ENCODE measurements at places on chromosomes 4 and X.

- DNase-seq = no peak
Measured at GRCh38 chr4:72546456-72546855, 22.6 kb downstream of the ADAMTS3 start.

DNA sequence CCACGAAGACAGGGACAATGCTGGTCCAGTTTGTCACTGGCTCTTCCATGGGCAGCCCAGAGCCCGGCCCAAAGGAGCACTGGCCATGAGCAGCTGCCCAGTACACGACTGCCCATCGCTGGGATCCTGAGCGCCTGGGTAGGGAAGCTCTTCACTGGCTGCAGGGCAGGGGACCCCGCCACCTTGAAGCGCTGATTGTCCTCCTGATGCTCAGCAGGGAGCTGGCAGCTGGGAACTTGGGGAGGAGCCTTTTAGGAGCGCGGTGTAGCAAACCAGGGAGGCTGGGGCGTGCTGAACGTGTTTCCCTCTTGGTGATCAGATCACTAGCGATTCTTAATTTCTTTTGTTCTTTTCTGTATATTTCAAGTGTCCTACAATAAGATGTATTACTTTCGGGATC, 1.8 kb downstream of the L1CAM start:
- no peak for DNase-seq

DNA sequence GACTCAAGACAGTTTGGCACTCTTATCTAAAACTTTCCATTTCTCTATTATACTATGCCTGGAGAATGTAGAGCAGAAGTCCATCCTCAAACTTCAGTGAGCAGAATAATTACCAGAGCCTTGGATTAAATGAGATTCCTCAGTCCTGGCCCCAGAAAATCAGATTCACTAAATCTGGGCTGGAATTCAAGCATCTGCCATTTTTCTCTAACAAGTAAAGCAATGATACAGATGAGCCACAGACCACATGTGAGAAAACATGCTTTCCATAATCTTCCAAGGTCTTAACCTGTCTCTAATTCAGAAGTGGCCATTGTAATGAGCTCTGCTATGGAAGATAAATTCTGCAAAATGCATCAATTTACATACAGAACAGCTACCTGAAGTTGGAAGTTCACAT, 25.4 kb downstream of the SOWAHB start:
- DNase-seq = no peak

- no peak for DNase-seq
Measured at GRCh38 chr4:122731676-122732075, 828 bp upstream of the BBS12 start.

GRCh38 chr4:17758485-17758884, 22.9 kb downstream of the FAM184B start:
- DNase-seq = no peak

DNA sequence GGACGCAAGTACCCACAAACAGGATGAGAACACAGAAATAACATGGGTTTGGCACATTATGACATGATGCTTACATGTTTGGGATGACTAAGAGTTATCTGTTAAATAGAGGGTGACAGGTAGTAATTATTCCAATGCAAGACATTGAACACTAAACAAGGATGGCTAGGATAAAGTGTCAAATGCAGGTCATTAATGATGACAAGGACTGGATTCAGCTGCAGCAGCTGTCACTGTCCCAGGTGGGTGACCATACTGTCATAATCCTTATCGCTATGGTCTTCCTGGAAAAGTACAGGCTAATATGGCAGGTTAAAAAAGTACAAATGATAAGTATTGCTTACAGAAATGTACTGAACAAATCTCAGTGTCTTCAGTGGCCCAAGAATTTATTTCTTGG, 123.9 kb downstream of the ANTXR2 start:
- no peak for DNase-seq

DNA sequence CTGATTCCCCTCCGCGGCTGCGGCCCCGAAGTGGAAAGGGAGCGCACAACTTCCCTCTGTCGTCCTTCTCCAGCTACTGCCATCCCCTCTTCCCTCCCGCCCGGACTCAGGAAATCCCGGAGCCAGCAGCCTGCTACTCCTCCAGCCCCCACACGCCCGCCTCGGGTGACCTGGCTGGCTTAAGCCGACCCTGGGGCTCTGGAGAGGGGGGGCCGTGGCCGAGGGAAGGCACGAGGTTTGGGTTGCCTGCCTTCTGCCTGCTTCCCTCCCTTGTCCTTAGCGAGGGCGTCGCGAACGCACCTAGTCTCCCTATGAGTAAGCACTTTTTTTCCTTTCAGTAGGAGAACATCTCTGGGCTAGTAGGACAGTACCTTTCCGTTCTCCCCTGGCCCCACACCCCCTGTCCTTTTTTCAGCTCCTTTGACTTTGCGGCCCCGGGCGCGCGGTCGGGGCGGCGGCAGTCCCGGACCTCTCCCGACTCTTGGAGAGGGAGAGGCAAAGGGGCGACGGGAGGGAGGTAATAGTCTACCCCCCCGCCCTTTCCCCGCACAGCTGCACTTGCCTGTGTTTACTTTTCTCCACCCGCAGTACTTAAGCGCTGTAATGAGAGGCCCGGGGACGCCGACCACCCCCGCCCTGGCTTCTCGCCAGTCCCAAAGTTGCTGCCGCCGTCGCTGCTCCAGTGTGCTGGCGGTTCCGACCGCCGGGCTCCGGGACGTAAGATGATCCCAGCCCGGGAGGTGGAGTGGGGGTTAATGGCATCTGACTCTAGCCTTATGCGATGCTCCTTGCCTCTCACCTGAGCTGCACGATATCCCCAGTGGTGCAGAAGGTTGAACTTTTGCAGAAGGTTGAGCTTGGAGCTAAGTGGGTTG, 868 bp downstream of the PLS3 start:
- peak; percentile 24 for DNase-seq

DNA sequence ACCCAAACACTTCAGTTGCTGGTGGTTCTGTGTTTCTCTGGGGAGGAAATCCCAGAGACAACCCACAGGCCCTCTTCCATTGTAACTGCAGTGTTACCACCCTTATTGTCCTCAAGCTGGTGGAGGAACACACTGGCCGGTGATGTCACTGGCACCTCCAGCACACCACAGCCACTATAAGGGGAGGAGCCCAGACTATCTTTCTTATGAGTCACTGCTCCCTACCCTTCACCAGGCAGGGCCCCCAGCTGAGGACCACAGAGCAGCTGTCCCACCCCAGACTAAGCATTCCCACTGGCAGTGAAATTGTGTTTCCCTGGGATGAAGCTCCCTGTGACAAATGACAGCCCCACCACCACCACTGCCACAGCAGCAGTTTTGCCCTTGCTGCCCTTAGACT, 171.8 kb upstream of the FGF16 start:
- DNase-seq = no peak

DNA sequence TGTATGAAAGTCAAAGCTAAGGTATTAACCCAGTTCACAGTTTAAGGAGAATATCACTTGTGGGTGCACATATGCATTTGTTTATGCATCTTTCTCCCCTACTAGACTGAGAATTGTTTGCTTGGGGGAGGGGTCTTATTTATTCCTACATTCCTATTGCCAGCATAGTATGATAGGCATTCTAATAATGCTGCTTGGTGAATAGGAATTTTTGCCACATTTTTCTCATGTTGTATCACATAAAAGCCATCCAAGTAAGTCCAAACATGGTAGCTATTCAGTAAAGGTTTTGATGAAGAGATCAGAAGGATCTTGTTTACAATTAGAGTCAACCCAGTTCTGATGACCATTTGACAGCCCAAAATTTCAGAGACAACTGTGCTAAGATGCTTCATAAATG, 48.6 kb downstream of the ASB9 start:
- no peak for DNase-seq

GRCh38 chrX:40175511-40176350, 78.0 kb upstream of the BCOR start:
- no peak for DNase-seq

DNA sequence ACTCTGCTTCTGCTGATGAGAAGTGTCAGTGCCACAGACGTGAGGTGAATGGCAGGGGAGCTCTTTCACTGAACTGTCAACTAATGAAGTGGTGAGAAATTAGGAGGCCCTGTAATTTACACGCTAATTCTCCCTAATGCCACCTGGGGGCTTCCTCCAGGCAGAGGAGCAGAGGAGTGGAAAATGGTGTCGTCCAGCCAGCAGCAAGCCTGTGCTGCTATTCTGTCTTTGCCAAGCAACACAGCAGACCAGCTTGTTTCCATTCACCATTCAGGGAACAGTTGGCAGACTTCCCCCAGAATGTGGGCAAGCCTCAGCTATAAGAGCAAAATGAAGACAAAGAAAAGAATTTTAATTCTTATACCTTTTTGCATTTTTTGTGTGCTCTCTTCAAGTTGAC, 245.2 kb upstream of the TET2 start:
- no peak for DNase-seq

- DNase-seq = no peak
Measured at GRCh38 chr4:136637071-136637777, 895.1 kb downstream of the PCDH18 start.

- DNase-seq = no peak
Measured at GRCh38 chr4:152033621-152034020, 272.8 kb upstream of the GATB start.

GRCh38 chrX:137031039-137031438, 2.8 kb downstream of the GPR101 start:
- no peak for DNase-seq

DNA sequence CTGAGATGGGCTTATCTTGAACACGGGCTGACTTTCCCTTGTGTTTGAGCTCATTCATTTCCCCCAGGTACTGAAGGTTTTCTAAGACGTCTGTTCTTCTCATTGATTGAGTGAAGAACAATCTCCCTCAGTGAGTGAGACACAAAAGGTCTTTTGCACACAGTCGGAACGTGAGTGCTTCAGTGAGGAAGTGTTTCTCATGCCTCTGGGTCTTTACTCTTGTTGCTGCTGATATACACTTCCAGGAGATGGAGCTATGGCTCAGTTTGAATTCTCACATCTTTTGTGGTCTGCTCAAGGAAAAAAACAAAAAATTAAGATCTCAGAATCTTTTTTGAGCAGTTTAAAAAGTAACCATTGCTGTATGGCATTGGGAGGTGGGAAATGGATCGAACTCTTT, 981.9 kb upstream of the TENM3 start:
- DNase-seq = no peak

GRCh38 chr4:6942238-6942800, 32.7 kb downstream of the TBC1D14 start:
- peak; percentile 93 for DNase-seq

- DNase-seq = no peak
Measured at GRCh38 chrX:19624739-19625138, 109.4 kb upstream of the MAP3K15 start.

- DNase-seq = no peak
Measured at GRCh38 chrX:134933911-134934310, 56.9 kb upstream of the SMIM10 start.

- DNase-seq = peak; percentile 22
Measured at GRCh38 chr4:177448850-177449249, 6.6 kb upstream of the AGA start.

GRCh38 chr4:168325591-168325990, 7.0 kb upstream of the DDX60 start:
- DNase-seq = no peak

DNA sequence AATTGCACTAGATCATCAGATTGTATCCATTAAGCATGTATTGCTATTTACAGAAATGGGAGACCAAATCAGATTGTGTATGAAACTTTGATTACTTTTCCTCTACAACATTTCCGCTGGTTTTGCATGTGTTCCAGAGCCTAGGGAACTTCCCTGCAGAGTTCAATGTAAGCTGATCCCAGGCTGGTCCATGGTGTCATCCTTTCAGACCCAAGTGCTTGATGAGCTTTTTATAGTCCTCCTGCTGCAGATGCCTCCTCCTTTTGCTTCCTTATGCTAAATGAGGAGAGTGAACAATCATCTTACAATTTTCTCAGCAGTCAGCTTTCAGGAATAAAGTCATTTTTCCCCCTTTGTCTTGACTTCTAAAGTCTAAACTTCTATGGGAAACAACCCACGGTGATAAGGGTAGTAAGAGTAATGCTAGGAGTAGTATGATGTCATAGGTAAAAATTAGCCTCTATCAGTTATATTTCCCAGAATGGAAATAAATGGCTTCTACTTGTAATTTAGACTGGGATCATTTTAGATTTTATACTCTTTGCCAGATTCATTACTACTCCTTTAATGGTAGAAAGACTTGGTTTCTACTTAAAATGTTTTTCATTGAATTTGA, 55.1 kb upstream of the SLC4A4 start:
- no peak for DNase-seq

DNA sequence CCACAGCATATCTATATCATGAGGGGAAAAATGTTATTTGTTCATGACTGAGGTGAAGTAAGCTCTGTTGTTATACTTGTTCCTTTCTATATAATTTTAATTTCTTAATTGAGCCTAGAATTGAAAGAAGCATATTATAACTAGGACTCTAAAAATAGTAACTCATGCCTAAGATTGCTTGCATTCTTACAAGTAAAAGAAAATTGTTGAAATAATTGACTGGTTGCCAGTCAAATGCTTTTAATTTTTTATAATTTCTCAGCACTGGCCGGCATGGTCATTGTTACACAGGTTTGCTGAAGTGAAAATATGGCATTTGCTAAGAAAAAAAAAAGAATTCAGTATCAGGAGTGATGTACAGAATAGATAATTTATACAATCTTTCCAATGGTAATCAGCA, 104.8 kb downstream of the GASK1B start:
- DNase-seq = no peak

DNA sequence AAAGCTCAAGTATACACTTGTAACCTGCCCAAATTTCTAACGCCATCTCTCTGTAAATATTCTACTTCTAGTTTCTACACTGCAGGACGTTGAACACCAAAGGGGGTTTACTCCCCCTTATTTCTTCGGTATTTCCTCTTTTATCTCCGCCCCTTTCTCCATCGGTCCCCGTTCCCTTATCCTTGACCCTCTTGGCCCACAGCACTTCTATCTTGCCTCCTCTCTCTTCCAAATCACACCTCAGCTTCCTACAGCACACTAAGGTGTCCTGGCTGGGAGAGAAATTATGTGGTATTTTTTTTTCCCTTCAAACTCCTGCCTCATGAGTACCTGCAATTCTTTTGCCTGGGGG, 715 bp downstream of the ZMAT1 start:
- DNase-seq = no peak

DNA sequence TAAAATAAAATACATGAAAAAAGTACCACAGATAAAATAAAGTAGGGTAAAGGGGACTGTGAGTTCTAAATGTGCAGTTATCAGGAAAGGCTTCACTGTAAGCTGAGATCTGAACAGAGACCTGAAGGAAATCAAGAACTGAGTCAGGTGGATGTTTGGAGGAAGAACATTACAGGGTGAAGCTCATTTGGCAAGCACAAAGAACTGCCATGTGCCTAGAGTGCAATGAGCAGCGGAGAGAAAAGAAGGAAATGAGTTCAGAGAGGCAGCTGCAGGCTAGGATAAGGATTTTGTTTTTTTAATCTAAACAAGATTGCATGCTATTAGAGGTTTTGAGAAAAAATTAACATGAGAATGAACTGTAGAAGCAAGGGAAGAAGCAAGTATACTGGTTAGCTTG, 373.1 kb downstream of the STPG2 start:
- DNase-seq = no peak

DNA sequence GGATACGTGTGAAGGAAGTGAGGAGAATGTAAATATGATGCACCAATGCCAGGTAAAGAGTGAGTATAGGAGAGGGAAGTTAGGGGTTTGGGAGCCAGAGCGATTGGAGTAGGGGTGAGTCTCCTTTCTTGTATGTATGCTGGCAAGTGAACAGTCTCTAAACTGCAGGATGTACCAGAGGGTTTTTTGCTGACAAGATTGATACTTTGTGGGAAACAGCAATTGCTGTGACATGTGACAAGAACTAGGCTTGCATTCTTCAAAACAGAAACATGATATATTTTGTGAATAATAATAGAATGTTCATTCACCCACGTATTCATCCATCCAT, 706 bp downstream of the CHIC1 start:
- DNase-seq = no peak
